ENCODE measurements at places on chromosomes 12 and 14.

GRCh38 chr14:100118396-100119011, 40.9 kb downstream of the DEGS2 start:
- DNase-seq = no peak

DNA sequence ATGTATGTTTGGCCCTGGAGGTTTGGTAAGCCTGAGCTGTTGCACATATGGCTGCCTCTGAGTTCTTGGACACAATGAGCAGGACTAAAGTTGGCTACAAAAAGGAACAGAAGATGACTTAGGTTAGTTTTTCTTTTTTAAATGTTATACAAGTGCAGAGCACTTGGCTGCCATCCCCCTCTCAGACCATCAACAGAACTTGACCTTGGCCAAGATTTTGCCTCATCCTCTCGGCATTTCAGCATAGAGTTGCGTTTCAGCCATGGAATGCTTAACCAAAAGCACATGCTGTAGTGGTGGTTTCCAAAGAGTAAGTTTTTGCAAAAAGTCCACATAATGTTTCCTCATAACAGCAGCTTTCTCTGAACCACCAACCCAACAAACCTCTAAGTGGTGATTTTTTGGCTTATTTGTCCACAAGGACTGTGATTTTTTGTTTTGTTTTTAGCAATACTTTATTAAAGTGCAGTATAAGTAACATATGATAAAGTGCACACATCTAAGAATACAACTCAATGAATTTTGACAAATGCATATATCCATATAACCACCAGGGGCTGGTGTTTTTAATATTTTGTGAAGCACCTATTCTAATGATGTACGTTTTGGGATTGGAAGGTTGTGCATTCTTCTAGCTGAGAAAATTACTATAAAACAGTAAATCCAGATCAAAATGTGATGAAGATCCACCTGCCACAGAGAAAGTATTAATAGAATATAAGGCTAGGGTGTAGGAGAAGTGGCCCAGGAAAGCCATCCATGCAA, 12.1 kb upstream of the GALNT16 start:
- DNase-seq = no peak

GRCh38 chr12:113465808-113466453, 5.7 kb downstream of the LHX5 start:
- no peak for DNase-seq

- no peak for DNase-seq
These were observed 71.6 kb downstream of the ASCL4 start for GRCh38 chr12:107845980-107846659.

GRCh38 chr12:28409892-28410291, 219.6 kb downstream of the CCDC91 start:
- no peak for DNase-seq

- no peak for DNase-seq
These were observed 254.4 kb downstream of the SLC16A7 start for GRCh38 chr12:59850268-59850667.

DNA sequence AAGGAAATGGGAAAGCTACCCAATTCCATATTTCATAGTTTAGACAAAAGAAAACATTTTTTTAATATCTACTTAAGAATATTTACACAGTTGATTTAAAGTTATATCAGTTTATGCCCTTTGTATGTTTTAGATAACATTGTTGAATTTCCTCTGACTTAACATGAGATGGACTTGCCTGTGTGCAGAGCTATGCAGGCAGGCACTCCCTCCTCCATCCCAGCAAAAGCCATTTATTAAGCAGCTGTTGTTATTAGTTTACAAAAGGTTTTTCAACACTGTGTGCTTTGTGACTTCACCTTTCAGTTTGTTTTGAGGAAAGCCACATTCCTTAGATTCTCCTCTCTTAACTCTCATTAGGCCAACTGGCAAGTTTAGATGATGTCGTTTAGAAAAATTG, 337.5 kb upstream of the PDE3A start:
- no peak for DNase-seq

- DNase-seq = no peak
These were observed 3.2 kb upstream of the VDR start for GRCh38 chr12:47907851-47908454.

DNA sequence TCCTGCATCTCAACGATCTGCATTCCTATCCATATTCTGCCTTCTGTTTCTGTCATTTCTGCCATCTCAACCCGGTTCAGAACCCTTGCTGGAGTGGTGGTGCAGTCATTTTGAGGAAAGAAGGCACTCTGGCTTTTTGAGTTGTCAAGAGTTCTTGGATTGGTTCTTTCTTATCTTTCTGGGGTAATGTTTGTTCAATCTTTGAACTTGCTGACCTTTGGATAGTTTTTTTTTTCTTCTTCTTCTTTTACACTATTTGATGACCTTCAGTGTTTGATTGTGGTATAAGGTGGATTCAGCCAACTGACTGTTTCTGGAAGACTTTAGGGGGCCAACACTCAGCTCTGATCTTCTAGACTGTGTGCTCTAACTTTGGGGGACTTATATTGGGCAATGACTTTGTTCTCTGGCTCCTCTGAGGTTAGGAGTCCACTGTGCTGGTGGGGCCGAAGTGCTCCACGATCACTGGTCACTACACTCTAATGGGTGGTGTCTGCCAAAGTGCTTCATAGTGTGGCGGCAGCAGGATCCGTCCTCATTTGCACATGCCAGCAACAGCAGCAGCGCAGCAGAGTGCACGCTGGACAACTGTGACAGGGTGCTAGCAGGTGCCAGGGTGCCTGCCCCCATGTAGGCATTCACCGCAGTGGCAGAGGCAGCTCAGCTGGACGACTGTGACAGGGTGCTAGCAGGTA, 255.8 kb downstream of the FBXL14 start:
- no peak for DNase-seq

DNA sequence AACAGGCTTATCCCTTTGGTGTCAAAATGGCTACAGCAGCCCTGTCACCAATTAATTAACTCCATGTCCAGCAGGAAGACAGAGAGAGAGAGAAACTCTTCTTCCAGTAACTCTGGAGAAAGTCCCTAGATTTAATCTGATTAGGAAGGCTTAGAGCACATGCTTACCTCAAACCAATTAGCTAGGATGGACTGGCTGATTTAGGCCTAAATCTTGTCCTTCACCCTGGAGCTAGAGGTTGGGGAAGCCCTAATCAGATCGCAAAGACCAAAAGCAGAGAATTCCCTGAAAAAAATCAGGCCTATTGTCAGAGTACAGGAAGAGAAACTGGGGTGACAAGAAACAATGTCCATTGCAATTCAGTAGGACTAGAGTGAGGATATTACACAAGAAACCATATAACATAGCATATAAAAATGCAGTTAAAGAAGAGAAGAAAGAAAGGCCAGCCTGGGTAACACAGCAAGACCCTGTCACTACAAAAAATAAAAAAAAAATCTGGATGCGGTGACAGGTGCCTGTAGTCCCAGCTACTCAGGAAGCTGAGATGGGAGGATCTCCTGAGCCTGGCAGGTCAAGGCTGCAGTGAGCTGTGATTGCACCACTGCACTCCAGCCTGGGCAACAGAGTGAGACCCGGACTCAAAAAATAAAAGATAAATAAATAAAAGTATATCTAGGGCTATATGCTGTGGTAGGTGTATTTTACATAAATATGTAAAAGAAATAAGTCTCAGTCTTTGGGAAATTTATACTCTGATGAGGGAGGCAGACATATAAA, 34.9 kb upstream of the TUBA1A start:
- DNase-seq = no peak

DNA sequence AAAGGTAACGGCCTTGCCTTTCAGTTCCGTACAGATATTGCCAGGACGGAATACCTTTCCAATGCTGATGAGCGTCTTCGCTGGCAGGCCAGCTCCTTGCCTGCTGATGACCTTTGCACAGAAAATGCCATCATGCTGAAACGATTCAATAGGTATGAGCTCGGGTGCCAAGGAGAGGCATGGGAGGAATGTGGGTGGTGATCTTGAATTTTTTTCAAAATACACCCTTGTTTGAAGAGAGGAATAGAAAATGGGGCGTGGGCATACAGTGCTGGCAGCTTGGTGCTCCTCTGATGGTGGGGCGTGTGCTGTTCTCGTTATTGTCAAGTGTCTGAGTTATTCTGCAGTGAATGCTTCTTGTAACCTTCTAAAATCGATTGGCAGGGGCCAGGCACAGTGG, 52.5 kb downstream of the HSP90AA1 start:
- DNase-seq = no peak
